Activated naive CD8-positive, alpha-beta T cell treated with anti-CD3 and anti-CD28 coated beads, Interleukin-2, amount 10 ng/mL, durations not matched to agents 7 days and 5 days (primary cell): ENCODE measurements at places on chromosomes 13 and 19.
A peak's percentile ranks its signal among the peaks of the same experiment; 100 is the strongest.

GRCh38 chr19:55115446-55116065 lies 1.9 kb downstream of the PPP1R12C start:
- no peak for DNase-seq

- DNase-seq: peak; percentile 66
Observed at GRCh38 chr19:1295169-1296012, 9.7 kb downstream of the EFNA2 start.

GRCh38 chr19:5002143-5002542 lies 33.2 kb downstream of the KDM4B start:
- DNase-seq: no peak

DNA sequence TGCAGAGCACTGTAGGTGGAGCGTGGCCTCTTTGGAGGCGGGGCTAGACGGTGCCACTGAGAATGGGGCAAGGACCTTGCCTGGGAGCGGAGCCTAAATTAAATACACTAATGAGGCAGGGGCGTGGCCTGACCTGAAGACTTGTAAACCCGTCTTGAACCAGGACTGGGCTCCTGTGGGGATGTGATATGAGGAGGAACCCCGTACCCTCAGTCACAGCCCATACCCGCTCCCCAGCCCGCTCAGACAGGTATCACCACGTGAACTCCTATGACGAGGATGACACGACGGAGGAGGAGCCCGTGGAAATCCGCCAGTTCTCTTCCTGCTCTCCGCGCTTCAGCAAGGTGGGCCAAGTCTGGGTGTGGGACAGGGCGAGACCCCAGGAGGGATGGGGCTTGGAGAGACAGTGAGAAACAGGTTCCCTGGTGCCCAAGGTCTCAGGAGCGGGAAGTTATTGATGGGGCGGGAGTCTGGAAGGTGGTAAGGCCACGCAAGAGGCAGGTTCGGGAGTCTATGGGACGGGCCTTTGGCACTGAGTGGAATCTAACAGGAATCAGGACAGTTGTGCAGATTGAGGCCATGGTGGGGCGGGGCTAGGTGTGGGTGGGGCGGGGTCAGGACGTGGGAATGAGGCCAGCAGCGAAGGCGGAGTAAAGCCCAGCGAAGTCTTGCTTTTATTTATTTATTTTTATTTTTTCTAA lies 14.7 kb downstream of the DNASE2 start:
- no peak for DNase-seq

DNA sequence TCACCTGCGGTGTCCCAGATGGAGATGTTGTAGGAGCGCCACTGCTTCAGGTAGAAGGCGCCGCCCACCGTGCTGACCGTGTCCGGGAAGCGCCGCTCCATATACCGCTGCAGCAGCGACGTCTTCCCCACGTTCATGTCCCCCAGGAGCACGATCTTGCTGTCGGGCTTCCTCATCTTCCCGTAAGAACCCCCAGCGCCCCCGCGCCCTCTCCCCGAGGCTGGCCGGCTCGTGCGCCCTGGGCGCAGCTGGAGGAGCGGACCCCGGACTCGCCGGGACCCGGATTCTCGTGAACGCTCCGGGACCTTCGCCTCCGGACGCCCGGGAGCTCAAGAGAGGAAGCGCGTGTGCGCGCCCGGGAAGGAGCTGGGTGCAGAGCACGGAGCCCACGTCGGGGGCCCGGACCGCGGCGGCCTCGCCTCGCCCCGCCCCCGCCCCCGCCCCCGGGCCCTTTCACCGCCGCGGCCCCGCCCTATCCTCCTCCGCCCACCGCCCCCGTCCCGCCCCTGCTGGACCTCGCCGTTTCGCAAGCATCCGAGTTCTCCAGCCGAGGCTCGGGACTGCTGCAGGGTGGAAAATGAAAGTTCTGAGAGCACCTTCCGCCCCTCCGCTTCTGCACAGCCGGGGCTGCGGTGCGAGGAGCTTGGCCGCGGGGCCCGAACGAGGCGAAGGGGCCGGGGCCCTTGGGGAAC lies at the start of gene RAB20:
RAB20 (minus strand) TSS at position 379 of the 692 bp plus-strand sequence; CDS start at position 176, 203 bp downstream.
- peak; percentile 67 for DNase-seq

DNA sequence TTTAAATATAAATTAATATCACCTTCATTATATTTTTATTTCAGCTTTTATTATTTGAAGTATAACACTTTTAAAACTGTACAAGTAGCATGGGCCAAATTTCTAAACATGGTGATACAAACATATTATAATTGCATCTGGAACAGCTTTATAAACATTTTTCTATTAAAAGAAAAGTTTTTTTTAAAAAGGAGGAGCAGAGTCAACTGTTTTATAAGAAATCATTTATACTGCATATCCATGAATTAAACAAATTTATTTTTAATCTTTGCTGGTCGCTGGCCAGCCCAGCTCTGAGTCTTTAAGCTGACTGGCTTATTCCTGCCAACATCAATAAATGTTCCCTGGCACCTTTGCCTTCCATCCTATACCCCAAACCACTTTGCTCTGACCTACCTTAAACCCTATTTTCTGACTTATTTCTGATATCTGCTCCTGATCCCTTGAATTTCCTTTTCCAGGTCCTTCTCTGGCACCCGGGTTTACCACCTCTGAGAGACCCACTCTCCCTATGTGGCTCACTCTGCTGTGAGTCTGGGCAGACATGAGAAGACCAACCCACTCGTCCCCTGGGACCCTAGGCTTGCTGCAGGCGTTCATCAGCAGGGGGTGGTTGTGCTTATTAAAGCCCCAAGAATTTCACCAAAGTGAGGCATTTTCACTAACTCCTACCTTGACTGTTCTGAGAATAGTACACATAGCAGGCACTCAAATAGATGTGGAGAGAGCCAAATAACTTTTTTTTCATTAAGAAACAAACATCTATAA lies 220.3 kb downstream of the KLF12 start:
- no peak for DNase-seq

DNA sequence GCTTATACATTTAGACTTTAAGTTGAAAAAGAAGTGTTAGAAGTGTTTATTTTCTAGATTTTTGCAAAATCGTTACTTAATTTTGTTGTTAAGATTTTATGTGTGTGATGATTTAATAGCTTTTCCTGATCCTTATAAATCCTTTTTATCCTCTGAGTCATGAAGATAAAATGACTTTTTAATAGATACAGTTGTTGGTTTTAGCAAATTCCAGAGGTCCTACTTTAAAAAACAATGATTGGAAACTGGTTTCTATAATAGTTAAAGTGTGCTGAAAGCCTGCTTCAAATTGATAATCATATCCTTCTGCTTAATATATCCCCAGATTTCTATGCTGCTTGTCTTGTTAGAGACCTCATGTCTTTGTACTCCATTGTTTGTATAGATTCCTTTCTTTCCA lies 39.0 kb downstream of the RNASEH2B start:
- no peak for DNase-seq

GRCh38 chr19:17739121-17739875 lies 12.0 kb upstream of the FCHO1 start:
- DNase-seq: no peak

GRCh38 chr19:14073261-14073924 lies 807 bp downstream of the MISP3 start:
- DNase-seq: peak; percentile 93

GRCh38 chr19:30204721-30205120 lies 167.5 kb upstream of the ZNF536 start:
- no peak for DNase-seq

DNA sequence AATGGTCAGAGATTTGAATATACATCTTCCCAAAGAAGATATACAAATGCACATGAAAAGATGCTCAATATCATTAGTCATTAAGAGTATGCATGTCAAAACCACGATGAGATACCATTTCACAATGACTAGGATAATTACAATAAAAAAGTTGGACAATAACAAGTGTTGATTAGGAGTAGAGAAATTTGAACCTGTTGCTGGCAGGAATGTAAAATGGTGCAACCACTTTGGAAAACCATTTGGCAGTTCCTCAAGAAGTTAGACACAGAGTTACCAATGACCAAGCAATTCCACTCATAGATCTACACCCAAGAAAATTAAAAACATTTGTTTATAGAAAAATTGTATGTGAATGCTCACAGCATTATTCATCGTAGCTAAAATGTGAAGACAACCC lies 33.2 kb upstream of the STARD13 start:
- DNase-seq: no peak

GRCh38 chr13:48273346-48273745 lies 30.2 kb upstream of the RB1 start:
- no peak for DNase-seq

DNA sequence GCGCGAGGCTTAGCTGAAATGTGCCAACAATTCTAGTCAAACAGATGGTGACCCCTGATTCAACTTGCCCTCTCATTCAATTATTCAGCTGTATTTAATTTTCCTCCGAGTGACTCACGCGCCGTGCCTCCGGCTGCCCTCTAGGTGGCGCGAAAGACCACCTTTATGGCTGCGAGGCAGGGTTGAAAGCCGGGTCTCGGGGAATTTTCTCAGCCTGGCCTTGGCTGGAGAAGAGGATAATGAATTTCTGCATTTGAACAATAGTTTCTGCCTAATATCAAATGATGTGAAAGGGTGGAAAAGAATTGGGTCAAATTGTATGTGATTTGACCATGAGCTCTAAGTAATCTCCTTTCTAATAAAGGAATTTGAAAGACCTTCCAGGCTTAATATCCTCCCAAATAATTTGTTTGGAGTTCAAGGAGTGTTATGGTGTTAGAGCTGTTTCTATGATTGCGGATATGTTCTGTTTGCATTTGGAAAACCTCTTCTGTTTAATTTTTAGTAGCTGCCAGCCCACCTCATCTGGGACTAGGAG lies 310.9 kb downstream of the ZNF536 start:
- DNase-seq: peak; percentile 64

DNA sequence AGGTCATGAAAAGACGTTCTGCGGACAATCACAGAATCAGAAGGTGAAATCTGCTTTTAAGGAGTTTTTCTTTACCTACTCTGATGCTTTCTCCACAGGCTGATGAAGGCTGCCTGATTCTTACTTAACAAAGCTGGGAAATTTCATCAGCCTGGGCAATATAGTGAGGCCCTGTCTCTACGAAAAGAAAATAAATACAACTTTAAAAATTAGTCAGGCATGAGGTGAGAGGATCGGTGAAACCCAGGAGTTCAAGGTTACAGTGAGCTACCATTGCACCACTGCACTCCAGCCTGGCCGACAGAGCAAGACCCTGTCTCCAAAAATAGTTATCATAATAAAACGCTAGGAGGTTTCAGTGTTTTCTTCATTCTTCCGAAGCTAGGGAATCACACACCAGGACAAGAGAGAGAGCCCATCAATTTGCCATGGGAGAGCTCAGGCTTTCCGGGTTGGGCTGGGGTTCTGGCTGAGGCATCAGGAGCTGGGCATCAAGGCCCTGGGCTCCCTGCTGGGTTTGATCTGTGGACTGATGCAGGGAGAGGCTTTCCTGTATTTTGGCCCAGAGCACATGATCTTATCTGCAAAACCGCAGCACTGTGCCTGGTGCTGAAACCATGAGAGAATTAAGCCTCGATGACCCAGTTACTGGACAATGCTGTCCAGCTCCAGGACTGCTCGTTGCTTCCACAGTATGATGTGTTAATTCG lies 25.1 kb upstream of the CEBPG start:
- DNase-seq: no peak

- no peak for DNase-seq
Observed at GRCh38 chr19:39906283-39906682, 28.2 kb downstream of the FCGBP start.

DNA sequence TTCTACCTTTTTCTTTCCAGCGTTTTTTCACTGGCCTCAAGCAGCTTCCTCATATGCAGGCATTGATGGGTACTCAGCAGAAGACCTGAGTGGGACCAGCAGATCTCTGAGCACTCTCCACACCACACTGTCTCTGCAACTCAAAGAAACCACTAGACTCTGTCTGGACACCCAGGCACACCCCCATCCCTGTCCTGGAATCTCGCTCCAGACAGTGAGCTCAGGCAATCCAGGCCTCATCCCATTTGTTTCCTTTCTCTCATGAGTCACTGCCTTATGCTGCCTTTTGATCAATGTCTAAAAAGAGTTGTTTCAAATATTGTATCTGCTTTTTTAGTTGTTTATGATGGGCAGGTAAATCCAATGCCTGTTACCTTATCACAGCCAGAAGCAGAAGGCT lies 19.7 kb upstream of the POP4 start:
- no peak for DNase-seq

GRCh38 chr13:28049215-28049614 lies 51.2 kb downstream of the FLT3 start:
- no peak for DNase-seq

DNA sequence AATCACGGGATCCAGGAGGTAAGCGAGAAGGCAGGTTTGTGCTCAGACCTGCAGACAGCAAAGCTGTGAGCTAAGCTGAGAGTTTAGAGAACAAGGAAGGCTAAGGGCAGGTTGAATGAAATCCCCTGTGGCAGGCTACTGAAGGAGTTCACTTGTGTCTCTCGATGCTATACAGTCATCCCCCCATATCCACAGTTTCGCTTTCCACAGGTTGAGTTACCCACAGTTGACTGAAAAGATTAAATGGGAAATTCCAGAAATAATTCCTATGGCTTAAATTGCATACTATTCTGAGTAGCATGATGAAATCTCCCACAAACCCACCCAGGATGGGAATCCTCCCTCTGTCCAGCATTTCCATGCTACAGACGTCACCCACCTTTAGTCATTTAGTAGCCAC lies 49.6 kb downstream of the ABCC4 start:
- DNase-seq: no peak

DNA sequence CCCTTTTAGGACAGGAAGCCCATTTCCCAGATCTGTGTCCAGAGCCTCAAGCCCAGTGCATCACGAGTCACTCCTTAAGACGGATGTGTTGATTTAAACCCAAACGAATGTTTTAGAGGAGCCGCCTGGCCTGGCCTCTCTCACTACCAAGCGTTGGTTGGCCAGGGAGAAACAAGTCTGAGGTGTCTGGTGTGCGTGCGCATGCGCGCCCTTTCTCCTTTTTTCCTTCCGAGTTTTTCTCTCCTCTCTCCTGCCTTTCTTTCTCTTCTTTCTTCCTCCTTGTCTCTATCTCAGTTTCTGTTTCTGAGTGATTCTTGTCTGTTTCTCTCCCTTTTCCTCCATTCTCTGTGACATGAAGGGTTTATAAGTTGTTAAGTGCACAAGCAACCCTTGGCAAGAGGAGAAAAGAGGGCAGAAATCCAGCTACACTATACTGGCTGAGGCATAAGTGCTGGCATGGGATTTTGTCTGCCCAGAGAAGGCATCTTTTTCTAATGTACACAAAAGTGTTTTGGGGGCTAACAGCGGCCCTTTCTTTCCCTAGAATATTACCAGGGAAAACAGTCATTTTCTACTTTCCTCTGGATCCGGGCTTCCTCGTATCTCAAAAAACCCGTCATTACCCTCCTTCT lies 170.5 kb downstream of the DNAJC15 start:
- DNase-seq: no peak

GRCh38 chr19:34851277-34851804 lies 75.4 kb upstream of the ZNF30 start:
- DNase-seq: no peak

- no peak for DNase-seq
Observed at GRCh38 chr19:44570984-44571684, 41.7 kb upstream of the CEACAM20 start.

- no peak for DNase-seq
Observed at GRCh38 chr13:41554180-41554579, 96.8 kb downstream of the RGCC start.
